ENCODE measurements at places on chromosomes 3 and 15. TPM values are rescaled to one million over a fixed set of nuclear protein-coding genes. Genes with fewer than 3 reads are reported as not detected.
A peak's percentile ranks its signal among the peaks of the same experiment; 100 is the strongest.

Gene CHRNA3
- total RNA-seq = not detected

Gene LRRC15
- 3.6 TPM for total RNA-seq

- DNase-seq = peak; percentile 79
- H3K4me1 ChIP-seq = peaks cover 45% of the 10 kb centered on the region
- H3K27ac ChIP-seq = peak overlapping the region; percentile 85
These were observed 4.0 kb downstream of the AP2M1 start for GRCh38 chr3:184178521-184179138.

GRCh38 chr3:69212411-69213160 is 90.2 kb upstream of the LMOD3 start:
- H3K27ac ChIP-seq = no peak overlapping the region
- no peak overlapping the region for H3K4me3 ChIP-seq
- no peak for DNase-seq
- H3K27me3 ChIP-seq = no peaks in the 10 kb centered on the region

Measured in osteoblast (primary cell).